ENCODE measurements at places on chromosomes 13 and 19. TPM values are rescaled to one million over a fixed set of nuclear protein-coding genes. Genes with fewer than 3 reads are reported as not detected.

DNA sequence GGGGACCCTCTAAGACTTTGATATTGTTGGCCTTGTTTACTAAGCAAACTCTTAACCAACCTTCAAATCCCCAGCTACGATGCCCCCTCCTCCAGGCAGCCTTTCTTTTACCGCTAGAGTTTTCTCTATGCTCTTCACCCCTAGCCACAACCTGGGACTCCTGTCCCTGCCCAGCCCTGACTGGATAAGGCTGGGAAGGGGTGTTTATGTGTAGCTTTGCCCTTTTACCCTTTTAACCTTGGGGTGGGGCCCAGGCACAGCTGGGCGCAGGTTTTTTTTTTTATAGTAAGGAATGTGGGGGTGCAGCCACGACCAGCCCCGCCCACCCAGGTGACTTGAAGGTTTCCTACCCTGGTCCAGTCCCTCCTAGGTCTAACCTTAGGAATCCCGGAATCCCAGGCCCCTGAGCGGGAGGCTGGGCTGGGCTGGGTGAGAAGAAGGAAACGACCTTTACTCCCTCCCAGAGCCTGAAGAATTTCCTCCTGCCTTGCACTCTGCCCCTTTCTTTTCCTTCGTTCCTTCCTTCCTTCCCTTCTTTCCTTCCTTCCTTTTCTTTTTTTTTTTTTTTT is 12.2 kb downstream of the TJP3 start:
- no peak overlapping the region for H3K4me3 ChIP-seq
- no peak overlapping the region for H3K27ac ChIP-seq
- no peak for DNase-seq
- H3K27me3 ChIP-seq, result peaks cover 11% of the 10 kb centered on the region
- no peaks in the 10 kb centered on the region for H3K36me3 ChIP-seq

GRCh38 chr13:60646620-60647019 is 249.6 kb downstream of the TDRD3 start:
- H3K4me1 ChIP-seq, result no peaks in the 10 kb centered on the region
- H3K27me3 ChIP-seq, result peaks cover 30% of the 10 kb centered on the region
- H3K36me3 ChIP-seq, result no peaks in the 10 kb centered on the region
- no peak overlapping the region for H3K27ac ChIP-seq
- no peak overlapping the region for H3K4me3 ChIP-seq
- DNase-seq, result no peak

DNA sequence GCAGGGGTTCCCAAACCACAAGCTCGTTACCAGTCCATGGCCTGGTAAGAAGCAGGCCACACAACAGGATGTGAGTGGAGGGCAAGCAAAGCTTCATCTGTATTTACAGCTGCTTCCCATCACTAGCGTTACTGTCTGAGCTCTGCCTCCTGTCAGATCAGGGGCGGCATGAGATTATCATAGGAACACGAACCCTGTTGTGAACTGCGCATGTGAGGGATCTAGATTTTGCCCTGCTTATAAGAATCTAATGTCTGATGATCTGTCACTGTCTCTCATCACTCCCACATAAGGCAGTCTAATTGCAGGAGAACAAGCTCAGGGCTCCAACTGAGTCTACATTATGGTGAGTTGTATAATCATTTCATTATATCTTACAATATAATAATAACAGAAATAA is 677.4 kb upstream of the SLITRK6 start:
- no peak overlapping the region for H3K27ac ChIP-seq
- peaks cover 5% of the 10 kb centered on the region for H3K4me1 ChIP-seq
- DNase-seq, result no peak
- no peak overlapping the region for H3K4me3 ChIP-seq

DNA sequence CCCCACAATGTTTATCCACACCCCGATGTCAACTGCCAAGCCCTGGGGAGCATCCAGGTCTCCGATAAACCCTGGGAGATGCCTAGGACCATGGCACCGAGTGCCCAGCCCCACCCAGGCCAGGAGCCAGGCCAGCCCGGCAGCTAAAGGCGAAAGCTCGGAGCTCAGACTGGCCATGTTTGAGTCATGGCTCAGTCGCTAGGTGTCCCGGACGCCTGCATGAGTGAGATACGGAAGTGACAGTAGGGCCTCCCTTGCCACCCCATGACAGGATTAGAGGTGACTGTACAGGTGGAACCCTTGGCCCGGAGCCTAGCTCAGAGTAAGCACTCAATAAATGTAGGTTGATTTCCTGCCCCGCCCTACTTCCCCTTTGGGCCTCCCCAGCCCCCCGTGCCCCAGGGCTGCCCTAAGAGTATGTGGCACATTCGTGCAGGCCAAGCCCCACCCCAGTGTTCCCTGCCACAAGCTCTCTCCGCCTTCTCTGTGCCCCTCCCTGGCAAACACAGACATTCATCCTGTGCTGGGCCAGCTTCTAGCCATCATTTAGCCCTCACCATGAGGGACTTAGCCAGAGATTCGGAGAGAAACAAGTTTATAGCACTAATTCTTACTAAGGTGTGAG is 5.8 kb upstream of the TPM4 start:
- H3K4me3 ChIP-seq, result no peak overlapping the region
- no peaks in the 10 kb centered on the region for H3K27me3 ChIP-seq
- peaks cover 14% of the 10 kb centered on the region for H3K36me3 ChIP-seq
- H3K27ac ChIP-seq, result no peak overlapping the region
- peaks cover 6% of the 10 kb centered on the region for H3K4me1 ChIP-seq

MBD3L2 gene
- total RNA-seq, result not detected

DNA sequence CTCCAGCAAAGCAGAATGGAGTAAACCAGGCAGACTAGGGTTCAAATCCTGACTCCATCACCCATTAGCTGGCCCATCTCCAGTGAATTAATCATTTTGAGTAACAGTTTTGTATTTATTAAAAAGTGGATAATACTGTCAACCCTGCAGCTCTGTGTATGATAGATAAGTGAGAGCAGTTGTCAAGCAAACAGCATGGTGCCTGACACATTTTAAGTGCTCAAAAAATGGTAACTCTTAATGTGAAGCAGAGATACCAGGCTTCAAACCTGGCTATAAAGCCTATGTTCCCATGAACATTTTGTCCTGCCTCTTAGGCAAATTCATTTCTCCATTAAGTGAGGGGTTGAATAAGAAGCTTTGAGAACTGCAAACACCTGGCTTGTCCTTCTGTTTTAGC is 409.6 kb downstream of the TBC1D4 start:
- H3K27me3 ChIP-seq, result no peaks in the 10 kb centered on the region
- no peaks in the 10 kb centered on the region for H3K4me1 ChIP-seq
- H3K36me3 ChIP-seq, result no peaks in the 10 kb centered on the region
- no peak overlapping the region for H3K4me3 ChIP-seq
- no peak overlapping the region for H3K27ac ChIP-seq
- DNase-seq, result no peak
